ENCODE measurements at places on chromosomes 4 and X.

- H3K27ac ChIP-seq, result no peak overlapping the region
- DNase-seq, result no peak
These were observed 31.4 kb upstream of the RBPJ start for GRCh38 chr4:26289401-26289800.

- no peak for DNase-seq
- H3K4me3 ChIP-seq, result no peak overlapping the region
- no peaks in the 10 kb centered on the region for H3K4me1 ChIP-seq
These were observed 803.1 kb upstream of the PCDH10 start for GRCh38 chr4:132346016-132346415.

DNA sequence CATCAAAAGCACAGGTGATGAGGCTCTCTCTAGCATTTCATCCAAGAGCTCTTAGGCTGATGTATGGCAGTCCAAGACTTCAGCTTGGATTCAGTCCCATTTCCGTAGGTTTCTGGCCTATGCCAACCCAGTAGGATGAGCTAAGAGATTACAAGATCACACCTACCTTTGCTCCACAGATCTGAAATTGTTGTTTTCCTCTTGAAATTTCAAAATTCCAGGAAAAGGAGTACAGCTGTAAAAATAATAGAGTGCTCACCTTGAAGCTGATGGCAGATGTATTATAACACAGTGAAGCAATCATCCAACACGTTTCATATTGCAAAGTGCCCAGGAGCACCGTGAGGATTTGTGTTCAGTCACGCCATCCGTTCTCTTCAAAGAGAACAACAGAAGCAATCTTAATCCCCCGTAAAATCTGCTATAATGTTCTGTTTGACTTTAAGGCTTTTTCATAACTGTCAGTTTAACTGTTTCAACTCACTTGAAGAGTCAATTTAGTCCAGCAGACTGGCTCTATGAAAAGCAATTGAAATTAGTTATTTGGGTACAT is 137.5 kb downstream of the CPE start:
- no peak overlapping the region for H3K4me3 ChIP-seq
- DNase-seq, result no peak
- no peak overlapping the region for H3K27ac ChIP-seq
- H3K27me3 ChIP-seq, result no peaks in the 10 kb centered on the region
- H3K4me1 ChIP-seq, result no peaks in the 10 kb centered on the region

GRCh38 chr4:143025081-143025704 is 159.5 kb upstream of the USP38 start:
- H3K36me3 ChIP-seq, result no peaks in the 10 kb centered on the region
- no peaks in the 10 kb centered on the region for H3K4me1 ChIP-seq
- no peak overlapping the region for H3K27ac ChIP-seq
- no peak for DNase-seq

GRCh38 chr4:5892323-5893003 is 423 bp downstream of the CRMP1 start:
- DNase-seq, result no peak
- H3K27ac ChIP-seq, result no peak overlapping the region
- no peaks in the 10 kb centered on the region for H3K36me3 ChIP-seq
- no peaks in the 10 kb centered on the region for H3K4me1 ChIP-seq

DNA sequence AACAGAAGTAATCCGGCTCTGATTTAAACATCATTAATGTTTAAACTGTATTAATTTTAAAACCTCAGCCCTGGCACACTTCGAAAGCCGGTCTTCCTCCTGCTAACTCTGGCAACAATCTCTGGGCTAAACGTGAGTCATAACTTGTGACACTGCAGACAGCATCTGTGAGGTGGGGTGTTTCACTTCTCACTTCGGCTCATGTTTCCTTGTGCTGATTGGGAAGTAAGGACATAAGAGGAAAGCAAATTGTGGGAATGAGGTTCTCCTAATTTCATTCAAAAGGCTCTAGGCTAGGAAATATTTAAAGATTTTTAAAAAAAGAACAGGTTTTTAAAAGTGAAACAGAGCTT is 139.9 kb upstream of the USP9X start:
- H3K27ac ChIP-seq, result no peak overlapping the region
- DNase-seq, result no peak
- H3K4me3 ChIP-seq, result no peak overlapping the region
- H3K4me1 ChIP-seq, result no peaks in the 10 kb centered on the region
- no peaks in the 10 kb centered on the region for H3K36me3 ChIP-seq

Data from naive thymus-derived CD4-positive, alpha-beta T cell (primary cell).